ENCODE measurements at places on chromosomes 4 and X.

DNA sequence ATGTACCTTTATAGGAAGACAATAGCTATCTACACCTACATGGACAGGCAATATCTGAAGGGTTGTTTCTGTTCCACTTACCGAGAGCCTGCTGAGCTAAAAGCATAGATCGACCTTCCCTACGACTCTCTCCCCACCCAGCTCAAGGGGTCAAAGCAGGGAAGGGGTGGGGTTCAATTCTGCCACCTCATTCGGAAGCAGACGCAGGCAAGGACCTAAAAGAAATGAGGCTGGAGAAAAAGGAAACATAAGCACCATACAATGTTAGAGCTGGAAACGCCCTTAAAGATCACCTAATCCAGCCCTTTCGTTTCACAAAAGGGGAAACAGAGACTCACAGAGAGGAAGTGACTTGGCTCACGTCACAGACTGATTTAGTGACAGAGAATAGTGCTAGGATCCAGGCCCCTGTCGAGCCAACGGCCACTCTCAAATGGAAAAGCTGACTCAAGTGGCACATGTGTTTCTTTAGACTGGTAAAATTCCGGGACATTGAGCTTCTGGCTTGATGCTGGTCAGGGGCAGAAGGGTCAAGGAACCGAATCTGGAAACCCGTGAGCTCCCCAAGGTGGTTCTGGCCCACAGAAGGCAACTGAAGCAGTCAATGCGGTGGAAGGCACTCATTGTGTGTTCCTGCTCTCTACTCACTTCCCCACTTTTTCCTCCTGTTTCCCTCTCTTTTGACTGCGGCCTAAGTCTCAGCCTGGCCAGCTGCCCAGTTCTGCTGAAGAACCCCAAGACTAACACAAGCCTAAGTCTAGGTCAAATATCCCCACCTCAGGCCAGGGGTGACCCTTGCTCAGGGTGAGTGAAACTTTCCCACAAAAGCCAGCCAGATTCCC is 7.5 kb downstream of the SEPTIN6 start:
- no peak for DNase-seq

GRCh38 chr4:11326021-11326420 is 102.7 kb downstream of the HS3ST1 start:
- DNase-seq, result no peak

- DNase-seq, result no peak
Measured at GRCh38 chr4:106502106-106502699, 133.6 kb upstream of the GIMD1 start.

DNA sequence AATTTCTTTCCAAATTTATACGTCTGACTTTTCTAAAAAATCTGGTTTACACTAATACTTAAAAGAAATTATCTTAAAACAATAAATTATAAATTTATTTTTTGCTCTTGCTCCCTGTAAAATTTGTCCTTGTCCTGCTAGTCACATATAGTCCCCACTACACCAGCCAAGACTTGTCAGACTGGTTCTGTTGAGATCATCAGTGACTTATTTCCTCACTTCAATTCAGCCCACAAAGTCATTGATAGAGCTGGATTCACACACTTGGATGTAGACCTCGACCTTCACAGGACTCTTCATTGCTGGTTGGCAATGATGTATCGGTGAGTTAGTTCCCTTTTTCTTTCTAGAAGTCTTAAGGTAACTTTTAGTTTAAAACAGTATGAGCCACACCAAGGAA is at the start of gene TMPRSS11E:
Gene TMPRSS11E (plus strand): TSS at position 263 of the 400 bp plus-strand sequence. CDS start 50 bp downstream, at position 313.
- DNase-seq, result no peak

GRCh38 chrX:22803353-22803752 is 196.4 kb upstream of the DDX53 start:
- DNase-seq, result no peak

DNA sequence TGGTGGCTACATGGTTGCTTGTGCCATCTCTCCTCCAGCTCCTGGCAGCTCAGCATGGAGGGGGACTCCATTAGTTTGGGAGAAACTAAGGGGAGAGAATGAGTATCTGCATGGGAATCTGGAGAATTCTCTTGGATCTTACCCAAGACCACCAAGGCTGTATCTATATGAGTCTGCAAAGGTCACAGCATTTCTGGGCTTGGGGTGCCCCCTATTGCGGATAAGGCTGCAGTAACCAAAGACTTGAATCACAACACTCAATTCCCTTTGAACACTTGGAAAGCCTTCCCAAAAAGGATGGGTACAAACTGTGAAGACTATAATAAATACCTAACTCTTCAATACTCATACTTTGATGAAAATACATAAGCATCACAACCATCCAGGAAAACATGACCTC is 623.5 kb upstream of the NR3C2 start:
- no peak for DNase-seq

GRCh38 chr4:131002132-131002531 is 1906.2 kb downstream of the C4orf33 start:
- no peak for DNase-seq

DNA sequence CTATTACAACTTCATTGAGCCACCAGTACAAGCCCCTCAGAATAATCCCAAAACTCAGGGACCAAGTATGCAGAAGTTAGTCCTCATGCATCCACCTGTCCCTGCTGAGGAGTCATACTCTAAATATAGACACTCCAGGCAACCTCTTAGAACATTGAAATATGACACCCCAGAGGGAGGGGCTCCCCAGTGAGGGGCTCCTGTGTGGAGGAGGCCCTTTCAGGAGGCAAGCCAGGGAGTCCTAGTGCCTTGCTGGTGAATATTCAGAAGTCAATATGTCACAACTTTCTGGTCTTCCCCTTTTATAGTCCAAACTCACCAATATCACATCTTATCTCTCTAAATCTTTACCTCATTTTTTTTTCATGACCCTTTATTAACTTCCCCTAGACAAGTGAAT is 1.6 kb upstream of the ARMCX6 start:
- DNase-seq, result no peak

DNA sequence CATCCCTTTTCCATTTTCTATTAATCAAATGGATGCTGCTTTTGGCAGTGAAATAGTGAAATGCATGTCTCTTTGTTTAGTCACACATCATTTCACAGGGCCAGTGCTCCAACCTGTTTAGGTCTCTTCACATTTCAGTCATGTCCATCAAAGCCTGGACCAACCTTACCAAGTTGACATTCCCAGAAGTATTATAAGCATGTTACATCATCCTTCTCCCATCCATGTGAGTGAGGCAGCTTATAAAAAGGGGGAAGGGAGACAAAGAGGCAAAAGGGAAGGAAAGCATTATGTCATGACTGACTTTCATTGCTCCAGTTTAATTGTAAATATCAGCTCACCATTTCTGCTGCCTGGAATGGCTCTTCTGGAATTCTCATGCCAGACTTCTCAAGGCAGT is 94.4 kb downstream of the NWD2 start:
- no peak for DNase-seq

GRCh38 chrX:137926090-137926489 is 360.2 kb downstream of the ZIC3 start:
- DNase-seq, result no peak
